ENCODE measurements at places on chromosomes 1 and 21.
A peak's percentile ranks its signal among the peaks of the same experiment; 100 is the strongest.

DNA sequence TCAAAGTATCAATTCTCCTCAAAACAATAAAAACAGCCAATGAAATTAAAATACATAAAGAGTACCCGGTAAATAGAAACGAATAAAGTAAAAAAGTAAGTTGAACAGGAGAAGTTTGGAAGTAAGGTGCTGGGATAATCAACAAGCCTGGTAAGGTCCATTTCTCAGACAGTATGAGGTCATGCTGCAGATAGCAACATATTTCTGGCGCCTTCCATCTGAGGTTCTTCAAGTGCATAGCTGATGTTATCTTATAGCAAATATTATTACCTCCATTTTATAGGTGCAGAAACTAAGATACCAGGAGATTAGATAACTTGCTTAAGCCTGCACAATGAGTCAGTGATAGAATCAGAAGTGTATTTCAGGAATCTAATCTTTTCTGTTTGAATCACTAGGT lies 23.7 kb upstream of the CEP350 start:
- no peak for DNase-seq

DNA sequence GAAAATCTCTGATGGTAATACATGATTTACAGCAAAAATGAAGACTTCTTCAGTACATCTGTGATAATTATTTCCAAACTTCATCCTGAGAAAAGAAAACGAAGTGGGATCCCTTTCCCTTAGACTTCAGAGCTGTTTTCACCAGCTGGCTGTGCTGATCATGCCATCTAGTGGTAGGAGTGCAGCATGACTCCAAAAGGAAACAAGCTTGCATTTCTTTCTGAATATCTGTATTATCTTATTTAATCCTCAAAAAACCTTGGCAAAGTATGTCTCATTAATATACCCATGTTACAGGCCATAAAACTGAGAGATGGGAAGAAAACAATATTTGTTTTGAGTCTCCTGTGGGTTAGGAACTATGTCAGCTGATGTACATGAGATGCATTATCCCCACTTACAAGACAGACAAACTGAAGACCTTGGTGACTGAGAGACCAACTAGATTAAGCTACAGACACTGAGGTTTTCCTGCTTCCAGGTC lies 9.8 kb upstream of the GJA8 start:
- peak; percentile 73 for DNase-seq

- no peak for DNase-seq
Observed at GRCh38 chr1:103275725-103276124, 167.4 kb upstream of the COL11A1 start.

DNA sequence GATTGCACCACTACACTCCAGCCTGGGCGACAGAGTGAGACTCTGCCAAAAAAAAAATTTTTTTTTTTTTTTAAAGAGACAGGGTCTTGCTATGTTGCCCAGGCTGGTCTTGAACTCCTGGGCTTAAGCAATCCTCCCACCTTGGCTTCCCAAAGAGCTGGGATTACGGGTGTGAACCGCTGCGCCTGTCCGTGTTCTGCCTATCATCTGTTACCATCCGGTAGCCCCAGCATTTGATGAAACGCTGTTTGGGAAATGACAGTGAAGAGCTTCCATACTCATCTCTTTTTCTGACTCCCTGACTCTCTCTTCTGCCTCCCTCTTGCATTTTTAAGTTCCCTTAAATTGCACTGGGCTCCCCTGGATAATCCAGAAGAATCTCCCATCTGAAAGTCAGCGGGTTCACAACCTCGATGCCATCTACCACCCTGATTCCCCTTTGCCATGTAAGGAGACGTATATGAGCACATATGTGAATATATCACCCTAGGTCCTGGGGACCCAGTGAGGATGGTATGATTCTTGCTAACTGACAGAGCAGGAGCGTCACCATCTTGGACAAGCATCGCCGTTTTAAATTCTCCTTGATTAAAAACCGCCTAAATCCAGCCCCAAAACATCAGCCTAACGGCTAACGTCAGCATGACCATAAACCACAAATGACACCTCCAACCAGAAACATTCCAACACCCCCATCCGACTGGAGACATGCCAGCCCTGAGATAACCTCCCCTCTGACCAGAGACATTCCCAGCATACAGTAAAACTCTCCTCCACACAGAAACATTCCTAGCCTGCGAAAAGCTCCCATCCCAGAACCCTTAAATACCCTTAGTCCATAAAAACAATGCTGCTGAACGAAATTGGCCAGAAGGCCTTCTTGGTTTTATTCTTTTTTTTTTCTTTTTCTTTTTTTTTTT lies 12.4 kb downstream of the TNFRSF8 start:
- no peak for DNase-seq

- DNase-seq = no peak
Observed at GRCh38 chr1:232653789-232654188, 23.9 kb upstream of the SIPA1L2 start.
